ENCODE measurements at places on chromosomes 2 and 18.

DNA sequence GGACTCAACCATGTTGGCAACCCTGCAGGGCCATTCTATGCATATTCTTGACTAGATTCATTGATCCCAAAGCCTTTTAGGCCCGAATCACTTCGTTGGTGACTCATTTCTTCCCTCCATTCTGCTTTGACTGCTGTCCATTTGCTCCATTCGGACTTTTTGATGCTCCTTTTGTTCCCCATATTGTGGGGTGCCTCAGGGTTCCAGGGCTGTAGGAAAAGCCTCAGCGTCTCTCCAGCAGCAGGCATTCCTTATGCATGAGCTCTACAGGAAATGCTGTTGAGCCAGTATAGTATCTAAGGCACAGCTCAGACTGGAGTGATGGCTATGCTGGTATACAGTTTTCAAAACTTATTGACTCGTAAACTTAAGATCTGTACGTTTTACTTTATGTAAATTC is 292.6 kb downstream of the PRKCE start:
- no peak for DNase-seq

- no peak for DNase-seq
Observed at GRCh38 chr2:43509886-43510285, 86.0 kb downstream of the THADA start.

GRCh38 chr18:42030586-42031182 is 75.7 kb downstream of the PIK3C3 start:
- DNase-seq, result no peak

DNA sequence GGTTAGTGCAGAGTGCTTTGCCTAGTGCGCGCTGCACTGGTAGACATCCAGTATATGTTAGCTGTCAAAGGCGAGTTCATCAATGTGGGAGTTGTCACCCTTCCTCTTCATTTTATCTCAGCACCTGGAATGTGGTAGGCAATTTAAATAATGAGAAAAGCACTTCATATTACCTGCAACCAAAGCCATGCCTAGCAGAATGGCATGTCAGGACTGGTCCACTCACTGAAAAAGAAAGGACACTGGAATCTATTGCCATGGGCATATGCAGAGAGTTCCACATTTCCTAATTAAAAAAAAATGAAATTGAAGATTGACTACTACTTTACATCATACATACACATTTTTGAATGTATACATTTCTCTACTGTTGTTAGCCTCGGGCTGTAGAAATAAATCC is 139.6 kb downstream of the PAX3 start:
- DNase-seq, result no peak

GRCh38 chr2:97969081-97970067 is 26.4 kb downstream of the TMEM131 start:
- DNase-seq, result no peak

GRCh38 chr2:224659714-224660113 is 56.5 kb downstream of the CCDC195 start:
- no peak for DNase-seq

DNA sequence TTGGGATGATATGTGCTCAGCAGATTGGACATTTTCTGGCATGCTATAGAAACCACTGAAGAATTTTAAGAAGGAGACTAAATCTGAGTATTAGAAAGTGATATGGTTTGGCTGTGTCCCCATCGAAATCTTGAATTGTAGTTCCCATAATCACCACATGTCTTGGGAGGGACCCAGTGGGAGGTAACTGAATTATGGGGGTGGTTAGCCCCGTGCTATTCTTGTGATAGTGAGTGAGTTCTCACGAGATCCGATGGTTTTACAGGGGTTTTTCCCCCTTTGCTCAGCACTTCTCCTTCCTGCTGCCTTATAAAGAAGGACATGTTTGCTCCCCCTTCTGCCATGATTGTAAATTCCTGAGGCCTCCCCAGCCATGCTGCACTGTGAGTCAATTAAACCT is 535.9 kb upstream of the VRK2 start:
- no peak for DNase-seq

DNA sequence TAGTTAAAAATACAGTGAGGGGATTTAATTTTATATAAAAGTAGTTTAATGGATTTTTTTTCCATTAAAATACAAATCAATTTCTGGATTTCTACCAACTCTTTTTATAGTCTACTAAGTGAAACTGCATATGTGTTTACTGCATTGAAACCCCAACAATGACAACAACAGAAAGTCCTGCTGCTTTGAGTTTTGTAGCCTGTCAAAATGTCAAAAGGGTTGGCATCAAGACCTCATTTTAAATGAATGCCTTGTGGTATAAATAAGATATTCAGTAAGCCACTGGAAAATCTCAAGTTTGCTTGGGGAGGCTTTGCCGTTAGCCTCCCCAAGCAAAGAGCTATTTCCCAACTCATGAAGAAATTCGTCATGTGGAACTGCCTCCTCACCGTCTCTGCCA is 440.3 kb upstream of the HNMT start:
- DNase-seq, result no peak

- no peak for DNase-seq
Observed at GRCh38 chr2:23686405-23687029, 240.4 kb downstream of the ATAD2B start.

DNA sequence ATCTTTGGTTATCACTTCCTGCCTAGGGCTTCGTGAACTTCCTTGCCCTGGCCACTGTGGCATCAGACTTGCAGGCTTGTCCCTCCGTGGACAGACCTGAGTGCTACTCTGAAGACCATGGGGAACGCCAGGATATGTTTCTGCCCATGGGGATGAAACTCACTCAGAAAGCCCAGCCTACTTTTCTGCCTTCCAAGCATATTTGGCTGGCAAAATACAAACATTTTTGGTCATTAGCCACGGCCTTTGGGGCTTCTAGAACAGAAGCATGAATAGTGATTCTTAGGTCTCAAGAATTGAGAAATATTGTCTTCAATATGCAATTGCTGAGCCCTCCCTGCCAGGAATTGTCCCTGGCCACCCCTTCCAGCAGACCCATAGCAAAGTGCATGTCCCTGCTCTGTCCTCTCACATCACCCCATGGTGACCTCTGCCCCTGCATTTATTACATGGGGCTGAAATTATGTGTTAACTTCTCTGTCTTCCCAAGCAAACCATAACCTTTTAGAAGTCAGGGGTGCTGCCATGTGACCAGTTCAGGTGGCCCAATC is 152.4 kb downstream of the OSR1 start:
- no peak for DNase-seq

GRCh38 chr2:176454893-176455815 is 185.9 kb downstream of the MTX2 start:
- DNase-seq, result no peak

- peak; percentile 6 for DNase-seq
Observed at GRCh38 chr2:209773377-209773776, 1.7 kb downstream of the UNC80 start.

GRCh38 chr2:44663471-44664073 is 277.9 kb upstream of the SIX3 start:
- DNase-seq, result no peak

- DNase-seq, result no peak
Observed at GRCh38 chr2:99949530-99949929, 192.9 kb downstream of the AFF3 start.

GRCh38 chr2:6231166-6231565 is 539.0 kb downstream of the SOX11 start:
- no peak for DNase-seq

DNA sequence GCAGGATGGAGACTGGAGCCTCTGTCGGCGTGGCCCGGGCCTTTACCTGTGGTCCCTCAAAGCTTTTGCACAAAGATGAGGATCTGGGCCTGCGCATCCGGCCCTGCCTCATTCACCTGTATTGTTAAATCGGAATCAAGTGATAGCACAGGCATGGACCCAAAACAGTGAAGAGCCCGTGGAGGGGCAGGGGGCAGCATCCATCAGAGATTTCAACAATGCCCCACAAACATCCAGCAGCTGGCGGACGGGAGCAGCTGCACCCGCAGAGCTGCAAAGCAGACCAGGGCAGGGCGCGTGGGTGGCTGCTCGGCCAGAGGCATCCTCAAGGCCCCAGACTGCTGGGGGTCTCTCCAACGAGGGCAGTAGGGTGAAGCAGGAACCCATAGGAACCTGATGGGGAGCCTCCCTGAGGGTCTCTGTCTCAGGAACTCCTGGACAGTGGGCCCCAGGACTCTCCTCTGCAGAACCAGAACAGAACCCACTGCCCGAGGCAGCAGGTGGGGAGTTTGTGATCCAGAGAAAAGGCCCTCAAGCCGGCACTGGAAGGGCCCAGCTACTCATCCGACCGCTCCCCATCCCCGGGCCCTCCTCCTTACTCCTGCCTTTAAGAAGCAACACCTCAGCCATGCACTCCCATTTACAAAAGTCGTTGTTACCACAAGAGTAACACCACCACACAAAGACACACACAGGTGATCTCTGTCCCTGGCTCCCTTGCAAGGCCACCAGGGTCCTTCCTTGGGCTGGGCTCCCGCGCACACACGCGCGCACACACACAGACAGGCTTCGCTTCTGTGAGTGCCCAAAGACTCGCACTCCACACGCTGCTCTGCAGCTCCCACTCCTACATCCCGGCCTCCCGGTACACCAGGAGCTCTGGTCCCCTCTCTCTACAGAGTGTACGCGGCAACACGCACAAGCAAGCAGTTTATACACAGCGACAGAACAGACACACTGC is 28.8 kb downstream of the HDAC4 start:
- no peak for DNase-seq

- DNase-seq, result no peak
Observed at GRCh38 chr2:128315829-128316776, 2.6 kb downstream of the HS6ST1 start.

- DNase-seq, result no peak
Observed at GRCh38 chr2:237421542-237422116, 7.7 kb upstream of the COL6A3 start.

- DNase-seq, result no peak
Observed at GRCh38 chr2:235447210-235447609, 46.6 kb upstream of the AGAP1 start.

- DNase-seq, result no peak
Observed at GRCh38 chr2:176814274-176814673, 398.3 kb upstream of the HNRNPA3 start.

- no peak for DNase-seq
Observed at GRCh38 chr2:25617948-25618646, 55.3 kb downstream of the DTNB start.

DNA sequence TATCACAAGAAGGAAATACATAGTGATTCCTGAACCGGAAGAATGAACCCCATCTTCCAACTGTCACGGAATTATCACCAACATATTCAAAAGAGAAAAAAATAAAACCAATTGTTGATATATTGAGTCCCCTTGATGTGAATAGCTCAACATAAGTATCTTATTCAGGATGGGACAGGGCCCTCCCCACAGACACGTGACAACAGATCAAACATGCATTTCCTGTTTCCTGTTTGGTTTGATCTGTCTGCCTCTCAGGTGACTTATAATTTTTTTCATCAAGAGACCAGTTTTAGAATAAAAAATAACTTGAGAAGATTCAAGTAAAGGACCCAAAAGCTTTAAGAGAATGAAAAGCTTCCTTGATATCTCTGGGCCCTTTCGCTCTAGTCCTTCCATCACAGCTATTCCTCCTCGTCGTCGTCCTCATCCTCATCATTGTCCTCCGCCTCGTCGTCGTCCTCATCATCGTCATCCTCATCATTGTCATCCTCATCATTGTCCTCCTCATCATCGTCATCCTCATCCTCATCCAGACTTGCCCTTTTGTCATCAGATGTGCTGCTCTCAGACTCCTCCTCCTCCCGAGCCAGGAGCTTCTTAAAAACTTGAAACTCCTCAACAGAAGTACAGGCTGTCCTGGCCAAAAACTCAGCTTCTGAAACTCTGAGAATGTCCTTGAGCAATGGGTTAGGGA is 6.3 kb downstream of the MTERF4 start:
- DNase-seq, result no peak

- DNase-seq, result peak; percentile 59
Observed at GRCh38 chr2:119290859-119291587, 67.4 kb downstream of the STEAP3 start.

GRCh38 chr2:33384599-33384961 is 91.9 kb upstream of the RASGRP3 start:
- no peak for DNase-seq

GRCh38 chr2:147758821-147759220 is 86.0 kb upstream of the ACVR2A start:
- no peak for DNase-seq

DNA sequence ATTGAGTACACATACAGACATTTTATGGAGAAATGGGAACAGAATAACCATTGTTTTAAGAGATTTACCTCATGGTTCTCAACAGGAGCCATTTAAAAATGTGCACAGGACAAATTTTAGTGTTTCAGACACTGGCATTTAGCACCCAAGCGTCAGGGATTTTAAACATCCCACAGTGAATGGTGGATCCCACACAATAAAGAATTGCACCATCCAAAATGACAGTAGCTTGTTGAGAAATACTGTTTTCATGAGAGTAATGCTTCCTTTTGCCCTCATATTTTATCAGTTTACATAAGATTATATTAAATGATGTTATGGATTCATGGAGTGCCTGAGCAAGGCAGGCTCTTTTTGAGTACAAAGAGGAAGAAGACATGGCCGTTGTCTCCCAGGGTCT is 54.0 kb downstream of the MFSD6 start:
- DNase-seq, result no peak

DNA sequence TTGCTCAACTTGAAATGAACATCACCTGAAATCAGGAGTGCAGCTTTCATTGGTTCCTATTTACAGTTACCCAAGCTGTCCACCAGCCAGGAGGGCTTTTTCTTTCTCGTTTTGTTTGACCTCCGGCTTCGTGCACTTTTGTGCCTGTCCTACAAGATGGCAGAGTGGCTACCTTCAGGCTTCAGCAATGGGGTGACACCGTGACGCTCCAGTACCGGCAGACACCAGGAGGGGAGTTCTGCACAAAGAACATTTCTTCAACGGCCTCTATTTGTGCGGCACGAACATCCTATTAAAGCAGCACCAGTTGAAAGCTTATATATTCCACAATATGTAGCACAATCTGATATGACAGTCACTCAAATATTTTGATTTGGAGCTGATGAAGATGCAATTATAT is 18.3 kb downstream of the RNASEH1 start:
- peak; percentile 14 for DNase-seq

- no peak for DNase-seq
Observed at GRCh38 chr2:19911808-19912509, 10.2 kb upstream of the TTC32 start.

DNA sequence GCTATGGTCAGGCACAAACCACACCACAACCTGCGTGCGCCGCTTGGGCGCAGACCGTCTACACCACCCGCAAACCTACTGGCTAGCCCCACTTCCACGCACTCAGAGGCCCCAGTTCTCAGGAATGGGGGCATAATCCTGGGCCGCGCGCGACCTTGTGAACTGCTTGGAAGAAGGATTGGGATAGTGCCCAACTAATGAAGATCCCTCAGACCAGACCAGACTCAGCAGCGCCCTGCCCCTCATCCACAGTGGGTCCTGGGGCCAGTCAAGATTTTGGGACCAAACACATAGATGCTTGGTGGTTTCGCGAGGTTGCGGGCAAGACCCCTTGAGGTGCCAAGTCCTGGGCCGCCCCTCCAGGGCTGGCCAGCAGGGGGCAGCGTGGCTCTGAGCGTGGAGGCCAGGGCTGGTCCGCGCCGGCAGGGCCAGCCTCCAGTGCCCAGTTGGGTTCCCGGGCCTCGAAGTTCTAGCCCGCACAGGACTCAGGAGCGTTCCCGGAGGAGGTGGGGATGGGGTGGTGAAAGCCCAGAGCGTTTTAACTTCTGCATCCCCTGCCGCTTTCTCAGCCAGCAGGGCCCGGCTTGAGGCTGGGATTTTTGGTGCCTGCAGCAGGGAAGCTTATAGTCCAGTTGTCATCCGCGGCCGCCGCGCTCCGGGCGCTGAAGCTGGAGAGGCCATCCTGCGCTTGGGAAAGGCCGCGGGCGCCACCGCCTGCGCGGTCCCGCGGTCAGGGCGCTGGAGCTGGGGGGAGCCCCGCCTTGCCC is 8.3 kb downstream of the OSR1 start:
- no peak for DNase-seq
